ENCODE measurements at places on chromosomes 7 and 10. TPM values are rescaled to one million over a fixed set of nuclear protein-coding genes. Genes with fewer than 3 reads are reported as not detected.

IL6 gene
- total RNA-seq = not detected

DNA sequence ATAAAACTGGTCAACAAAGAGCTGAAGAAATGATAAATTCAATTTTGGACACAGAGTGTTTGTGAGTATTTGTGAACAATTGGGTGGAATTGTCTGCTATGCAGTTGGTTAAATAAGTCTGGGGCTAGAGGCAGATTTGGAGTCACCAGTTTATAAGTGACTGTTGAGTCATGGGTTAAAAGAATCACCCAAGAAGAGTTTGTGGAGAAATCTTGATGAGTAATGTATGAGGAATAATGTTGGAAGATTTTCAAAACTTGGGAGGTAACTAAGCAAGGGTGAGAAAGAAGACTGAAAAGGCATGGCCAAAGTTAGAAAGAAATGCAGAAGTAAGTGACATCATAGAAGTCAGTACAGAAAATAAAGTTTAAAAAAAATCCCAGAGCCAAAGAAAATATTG is 750.7 kb downstream of the MAGI2 start:
- peaks cover 5% of the 10 kb centered on the region for H3K4me1 ChIP-seq
- H3K36me3 ChIP-seq = peaks cover 3% of the 10 kb centered on the region
- H3K4me3 ChIP-seq = no peak overlapping the region
- no peak for DNase-seq
- no peak overlapping the region for H3K27ac ChIP-seq
- H3K27me3 ChIP-seq = no peaks in the 10 kb centered on the region

- no peak overlapping the region for H3K27ac ChIP-seq
- H3K27me3 ChIP-seq = no peaks in the 10 kb centered on the region
Observed at GRCh38 chr7:94676431-94676830, 20.5 kb upstream of the SGCE start.

ADAM12 gene
- total RNA-seq = 81.4 TPM

DNA sequence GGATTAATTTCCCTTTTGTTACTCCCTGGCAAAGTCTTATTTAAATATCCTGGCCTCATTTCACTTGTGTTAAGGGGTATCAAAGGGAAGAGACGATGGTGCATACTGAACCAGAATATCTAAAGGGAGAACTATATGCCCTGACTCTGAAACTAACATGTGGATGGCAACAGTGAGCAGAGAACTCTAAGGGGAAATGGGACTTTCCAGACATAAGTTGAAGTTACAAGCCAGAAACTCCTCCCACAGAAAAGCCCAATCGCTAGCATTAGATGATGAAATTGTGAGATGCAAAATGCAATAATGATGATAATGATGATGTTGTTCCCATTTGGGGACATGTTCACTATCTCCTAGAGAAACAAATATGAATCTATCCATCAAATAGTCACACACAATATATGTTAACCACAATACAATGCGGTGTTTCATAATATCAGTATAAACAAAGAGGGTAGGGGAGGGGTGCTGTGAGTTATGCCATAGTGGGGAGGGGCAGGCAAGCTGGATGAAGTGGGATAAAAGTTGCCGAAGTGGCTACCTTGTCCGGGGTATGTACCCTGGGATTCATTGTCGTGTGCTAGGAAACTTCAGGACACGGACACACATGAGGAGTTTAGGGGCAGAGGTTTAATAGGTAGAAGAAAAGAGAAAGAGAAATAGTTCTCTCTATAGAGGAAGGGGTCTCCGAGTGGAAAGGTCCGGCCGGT is 37.1 kb downstream of the TMEM229A start:
- no peaks in the 10 kb centered on the region for H3K27me3 ChIP-seq
- no peak overlapping the region for H3K4me3 ChIP-seq
- DNase-seq = no peak
- no peaks in the 10 kb centered on the region for H3K36me3 ChIP-seq
- H3K4me1 ChIP-seq = peaks cover 29% of the 10 kb centered on the region
- no peak overlapping the region for H3K27ac ChIP-seq

CLDN3 gene
- total RNA-seq = not detected

FAM25C gene
- total RNA-seq = not detected

FAM180A gene
- not detected for total RNA-seq

- no peaks in the 10 kb centered on the region for H3K36me3 ChIP-seq
- H3K4me3 ChIP-seq = no peak overlapping the region
- no peak overlapping the region for H3K27ac ChIP-seq
- H3K4me1 ChIP-seq = peaks cover 20% of the 10 kb centered on the region
- H3K27me3 ChIP-seq = no peaks in the 10 kb centered on the region
Observed at GRCh38 chr7:132371948-132372347, 204.3 kb downstream of the PLXNA4 start.

ZNF25 gene
- total RNA-seq = 5.8 TPM

C7orf57 gene
- not detected for total RNA-seq

- H3K4me1 ChIP-seq = peaks cover 21% of the 10 kb centered on the region
- DNase-seq = no peak
- H3K36me3 ChIP-seq = no peaks in the 10 kb centered on the region
Observed at GRCh38 chr7:32248522-32248921, 178.3 kb upstream of the PDE1C start.

UTF1 gene
- total RNA-seq = not detected

DNA sequence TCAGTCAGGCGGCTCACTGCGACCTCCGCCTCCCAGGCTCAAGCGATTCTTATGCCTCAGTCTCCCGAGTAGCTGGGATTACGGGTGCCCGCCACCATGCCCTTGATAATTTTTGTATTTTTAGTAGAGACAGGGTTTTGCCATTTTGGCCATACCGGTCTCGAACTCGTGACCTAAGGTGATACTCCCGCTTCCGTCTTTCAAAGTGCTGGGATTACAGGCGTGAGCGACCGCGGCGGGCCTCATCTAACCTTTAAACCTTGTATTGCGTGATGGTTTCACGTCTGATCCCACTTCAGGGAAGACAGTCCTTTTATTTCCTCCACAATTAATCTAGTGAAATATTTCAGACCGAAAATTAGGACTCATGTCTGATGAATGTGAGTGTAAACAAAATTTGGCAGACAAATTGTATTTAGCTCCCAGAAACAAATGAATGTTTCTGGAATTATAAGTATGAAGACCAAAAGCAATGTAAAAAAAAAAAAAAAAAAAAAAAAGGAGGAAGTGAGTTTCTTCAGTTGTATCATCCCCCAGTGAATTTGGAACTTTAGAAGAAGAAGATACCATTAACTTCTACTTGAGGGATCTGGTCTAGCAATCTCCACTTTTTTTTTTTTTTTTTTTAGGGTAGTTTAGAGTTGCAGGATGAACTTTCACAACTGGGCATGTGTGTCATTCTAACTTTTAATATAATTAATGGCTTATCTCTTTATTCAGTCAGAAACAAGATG is 1.6 kb downstream of the NUP42 start:
- peak overlapping the region; percentile 62 for H3K27ac ChIP-seq
- DNase-seq = no peak
- H3K27me3 ChIP-seq = no peaks in the 10 kb centered on the region

GIMAP4 gene
- not detected for total RNA-seq

DNA sequence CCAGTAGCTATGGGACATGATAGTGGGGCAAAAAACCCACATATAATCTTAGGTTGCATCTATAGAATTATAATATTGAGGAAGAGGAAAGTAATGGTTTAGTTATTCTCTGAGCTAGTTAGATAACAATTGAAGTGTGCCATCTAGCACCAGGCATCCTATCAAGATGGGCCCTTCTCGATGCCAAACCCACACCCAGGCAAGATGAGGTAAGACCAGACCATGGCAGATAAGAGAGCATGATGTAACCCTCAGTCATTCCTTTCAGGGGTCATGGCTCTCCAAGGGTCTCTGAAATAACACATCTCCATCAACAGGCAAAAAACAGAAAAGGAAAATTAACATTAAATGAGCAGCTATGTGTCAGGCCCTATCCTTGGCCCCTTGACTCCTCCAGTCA is 128.7 kb downstream of the SH3PXD2A start:
- no peak overlapping the region for H3K4me3 ChIP-seq
- H3K36me3 ChIP-seq = peaks cover 10% of the 10 kb centered on the region
- H3K27me3 ChIP-seq = no peaks in the 10 kb centered on the region
- DNase-seq = no peak
- H3K4me1 ChIP-seq = peaks cover 43% of the 10 kb centered on the region

TMEM139 gene
- 0.91 TPM for total RNA-seq

NODAL gene
- total RNA-seq = not detected
